ENCODE measurements at places on chromosomes 2 and 18.

DNA sequence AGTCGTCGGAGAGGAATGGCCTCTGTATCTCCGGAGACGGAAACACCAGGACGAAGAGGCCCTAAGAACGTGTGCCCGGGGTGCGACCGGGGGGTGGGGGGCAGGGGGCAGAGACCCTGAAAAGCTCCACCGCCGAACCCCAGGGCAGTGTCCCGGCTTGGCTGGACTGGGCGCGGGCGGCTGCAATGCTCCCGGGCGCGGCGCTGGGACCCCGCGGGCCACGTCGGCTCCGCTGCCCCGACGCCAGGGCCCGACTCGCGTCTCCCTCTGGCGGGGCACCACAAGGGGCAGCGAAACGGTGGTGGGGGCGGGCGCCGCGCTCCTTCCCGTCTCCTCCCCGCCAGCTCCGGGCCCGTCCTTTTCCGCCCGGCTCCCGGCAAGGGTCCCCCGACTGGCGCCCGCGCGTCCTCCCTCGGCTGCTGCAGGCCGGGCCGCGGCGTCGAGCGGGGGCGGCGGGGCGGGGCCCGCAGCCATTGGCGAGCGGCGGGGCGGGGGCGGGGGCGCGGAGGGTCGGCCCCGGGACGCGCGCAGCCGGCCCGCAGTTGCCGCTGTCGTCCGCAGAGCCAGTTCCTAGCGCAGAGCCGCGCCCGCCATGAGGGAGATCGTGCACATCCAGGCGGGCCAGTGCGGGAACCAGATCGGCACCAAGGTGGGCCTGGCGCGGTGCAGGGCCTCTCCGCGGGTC, at the start of gene TUBB6:
TUBB6 (plus strand) TSS at position 541 of the 685 bp plus-strand sequence; CDS start at position 593, 52 bp downstream.
- DNase-seq, result peak; percentile 93

DNA sequence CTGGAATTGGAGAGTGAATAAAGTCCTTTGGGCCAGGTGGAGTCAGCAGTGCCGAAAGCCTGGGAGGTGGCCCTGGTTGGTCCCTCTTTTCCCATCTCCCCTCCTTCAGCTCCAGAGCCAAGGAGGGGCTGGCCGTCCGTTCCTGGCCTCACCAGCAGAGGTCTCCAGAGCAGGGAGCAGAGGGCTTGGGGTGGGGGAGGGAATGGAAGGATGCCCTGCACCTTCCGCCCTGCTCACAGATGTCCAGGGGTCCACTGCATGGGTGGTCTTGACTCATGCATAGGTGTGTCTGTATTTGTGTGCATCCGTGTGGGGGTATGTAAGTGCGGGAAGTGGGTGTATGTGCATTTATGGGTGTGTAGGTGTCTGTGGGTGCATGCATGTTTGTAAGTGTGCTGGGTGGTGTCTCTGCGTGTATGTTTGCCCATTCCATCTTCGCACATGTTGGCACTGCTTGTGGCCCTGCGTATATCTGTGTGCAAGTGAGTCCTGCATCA, 201.8 kb downstream of the ZFP36L2 start:
- DNase-seq, result peak; percentile 72

GRCh38 chr2:6181926-6182325, 489.7 kb downstream of the SOX11 start:
- DNase-seq, result no peak

- peak; percentile 79 for DNase-seq
Observed at GRCh38 chr18:10234912-10235660, 219.3 kb upstream of the APCDD1 start.

- no peak for DNase-seq
Observed at GRCh38 chr18:80154293-80154692, 45.2 kb downstream of the ADNP2 start.

- no peak for DNase-seq
Observed at GRCh38 chr2:105127289-105127915, 89.5 kb downstream of the MRPS9 start.

GRCh38 chr2:239166201-239166834, 234.5 kb downstream of the HDAC4 start:
- no peak for DNase-seq

DNA sequence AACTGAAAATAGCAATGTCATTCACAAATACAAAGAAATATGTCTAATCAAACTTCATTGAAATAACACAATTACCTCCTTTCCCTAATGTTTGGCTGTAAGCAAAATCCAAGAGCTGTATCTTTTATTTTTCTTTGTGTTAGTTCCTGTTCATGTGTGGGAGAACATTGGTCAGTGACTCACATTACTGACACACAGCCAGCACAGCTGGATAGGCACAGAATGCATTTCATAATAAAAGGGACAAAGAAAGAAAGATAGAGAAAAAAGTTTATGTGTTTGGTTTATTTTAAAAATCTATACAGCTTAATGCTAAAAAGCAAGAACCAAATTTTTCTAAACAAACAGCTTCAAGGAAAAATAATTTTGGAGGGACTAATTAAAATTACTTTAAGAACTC, 185.6 kb upstream of the COL3A1 start:
- DNase-seq, result peak; percentile 91

DNA sequence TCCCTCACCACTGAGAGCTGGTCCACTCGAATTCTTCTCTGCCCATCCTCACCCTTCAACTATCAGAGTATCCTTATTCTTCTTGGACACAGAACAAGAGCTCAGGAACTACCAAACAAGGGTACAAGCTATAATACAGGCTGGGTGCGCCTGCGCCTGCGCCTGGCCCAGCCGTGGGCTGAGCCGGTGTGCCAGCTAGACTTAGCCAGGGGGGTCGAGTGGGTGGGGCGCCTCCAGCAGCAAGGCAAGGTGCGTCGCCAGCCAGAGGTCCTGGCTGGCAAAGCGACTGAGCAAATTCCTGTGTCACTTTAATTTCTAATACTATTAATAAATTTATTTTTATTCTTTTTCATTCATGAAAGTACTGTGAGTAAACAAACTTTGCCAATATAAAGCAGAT, 1072.6 kb upstream of the PIK3C3 start:
- DNase-seq, result no peak

GRCh38 chr18:68519336-68519735, 195.6 kb downstream of the TMX3 start:
- peak; percentile 45 for DNase-seq

- no peak for DNase-seq
Observed at GRCh38 chr2:57597940-57598339, 448.7 kb upstream of the VRK2 start.

- DNase-seq, result no peak
Observed at GRCh38 chr2:162710287-162710890, 128.2 kb downstream of the KCNH7 start.

DNA sequence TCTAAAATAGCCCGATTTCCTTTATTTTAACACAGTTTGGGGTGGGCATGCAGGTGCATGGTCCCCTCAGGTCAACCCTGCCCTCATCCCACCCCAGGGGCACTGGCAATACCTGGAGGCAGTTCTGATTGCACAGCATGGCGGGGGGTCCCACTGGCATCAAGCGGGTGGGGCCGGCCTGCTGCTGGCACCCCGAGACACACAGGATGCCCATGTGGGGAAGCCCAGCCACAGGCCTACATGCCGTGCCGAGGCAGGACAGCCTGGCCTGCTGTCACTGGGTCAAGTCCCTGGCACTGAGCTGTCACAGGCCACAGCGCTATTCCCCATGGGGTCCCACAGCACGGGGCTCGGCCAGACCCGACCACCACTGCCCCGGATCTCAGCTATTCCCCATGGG, 11.9 kb upstream of the KCNG2 start:
- DNase-seq, result no peak

DNA sequence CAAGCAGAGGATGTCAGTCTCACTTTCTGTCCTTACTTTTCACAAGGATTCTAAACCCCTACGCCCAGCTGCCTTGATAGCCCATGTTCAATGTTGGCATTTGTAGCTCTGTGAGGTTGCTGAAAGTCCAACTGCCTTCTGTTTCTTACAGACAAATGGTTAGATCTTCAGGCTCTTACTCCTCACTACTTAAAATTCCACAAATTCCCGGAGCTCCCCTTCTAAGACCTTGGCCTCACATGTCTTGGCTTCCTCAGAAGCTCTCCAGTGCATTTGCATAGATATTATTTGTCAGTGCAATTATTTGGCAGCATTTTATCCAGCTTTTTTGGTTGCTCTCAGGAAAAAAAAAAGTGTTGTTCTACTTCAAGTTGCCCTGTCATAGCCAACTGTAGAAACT, 453.7 kb upstream of the CELF4 start:
- no peak for DNase-seq

GRCh38 chr18:48962252-48962993, 11.7 kb upstream of the SMAD7 start:
- no peak for DNase-seq

DNA sequence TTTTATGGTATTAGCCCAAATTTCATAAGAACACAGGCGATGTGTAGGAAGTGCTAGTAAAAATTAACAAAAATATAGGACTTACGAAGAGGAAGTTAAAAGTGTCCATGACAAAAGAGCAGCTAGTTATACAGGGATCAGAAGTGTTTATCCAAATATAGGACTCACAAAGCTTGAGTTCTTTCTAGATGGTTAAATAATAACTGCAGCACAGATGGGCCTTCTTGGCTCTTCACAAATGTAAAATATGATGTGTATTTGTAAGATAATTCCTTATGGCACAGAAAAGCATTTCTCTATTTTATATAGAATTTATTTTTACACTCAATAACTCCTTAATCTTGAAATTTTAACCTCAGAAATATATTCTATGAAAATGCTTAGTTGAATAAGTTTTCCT, 100.9 kb upstream of the SPHKAP start:
- no peak for DNase-seq

GRCh38 chr2:170524828-170525565, 190.1 kb upstream of the SP5 start:
- DNase-seq, result no peak

- no peak for DNase-seq
Observed at GRCh38 chr2:27042985-27043634, 8.4 kb upstream of the AGBL5 start.

DNA sequence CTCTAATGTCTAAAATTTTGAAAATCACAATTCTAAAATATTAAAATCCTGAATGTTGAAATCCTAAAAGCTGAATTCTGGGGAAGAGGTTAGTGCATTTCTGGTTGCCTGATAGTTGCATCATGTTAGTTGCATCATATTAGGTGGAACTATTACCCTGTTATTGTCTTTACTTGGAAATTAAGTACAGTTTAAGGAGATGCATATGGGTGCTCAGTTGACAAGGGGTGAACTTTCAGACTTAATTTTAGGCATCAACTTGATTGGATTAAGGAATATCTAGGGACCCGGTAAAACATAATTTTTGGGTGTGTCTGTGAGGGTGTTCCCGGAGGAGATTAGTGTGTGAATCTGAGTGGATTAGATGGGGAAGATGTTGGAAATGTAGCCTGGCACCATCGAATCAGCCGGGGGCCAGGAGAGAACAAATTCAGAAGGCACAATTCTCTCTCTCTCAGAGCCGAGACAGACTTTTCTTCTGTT, 409.8 kb downstream of the PLCL1 start:
- peak; percentile 36 for DNase-seq

GRCh38 chr2:140654565-140654964, 1476.3 kb downstream of the LRP1B start:
- peak; percentile 60 for DNase-seq

DNA sequence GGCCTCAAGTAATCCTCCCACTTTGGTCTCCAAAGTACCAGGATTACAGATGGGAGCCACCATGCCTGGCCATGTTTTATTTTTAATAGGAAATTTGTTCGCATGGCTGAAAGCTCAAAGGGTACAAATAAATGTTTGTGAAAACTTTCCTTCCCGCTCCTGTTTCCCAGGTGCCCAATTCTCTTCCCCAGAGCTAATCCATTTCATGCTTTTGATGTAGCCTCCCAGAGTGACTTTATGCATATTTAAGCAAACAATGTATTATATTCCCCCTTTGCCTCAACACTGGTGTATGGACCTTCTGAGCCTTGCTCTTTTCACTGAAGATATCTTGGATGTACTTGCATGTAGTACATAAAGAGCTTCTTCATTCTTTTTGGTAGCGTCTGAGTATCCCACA, 52.5 kb upstream of the ITSN2 start:
- no peak for DNase-seq

DNA sequence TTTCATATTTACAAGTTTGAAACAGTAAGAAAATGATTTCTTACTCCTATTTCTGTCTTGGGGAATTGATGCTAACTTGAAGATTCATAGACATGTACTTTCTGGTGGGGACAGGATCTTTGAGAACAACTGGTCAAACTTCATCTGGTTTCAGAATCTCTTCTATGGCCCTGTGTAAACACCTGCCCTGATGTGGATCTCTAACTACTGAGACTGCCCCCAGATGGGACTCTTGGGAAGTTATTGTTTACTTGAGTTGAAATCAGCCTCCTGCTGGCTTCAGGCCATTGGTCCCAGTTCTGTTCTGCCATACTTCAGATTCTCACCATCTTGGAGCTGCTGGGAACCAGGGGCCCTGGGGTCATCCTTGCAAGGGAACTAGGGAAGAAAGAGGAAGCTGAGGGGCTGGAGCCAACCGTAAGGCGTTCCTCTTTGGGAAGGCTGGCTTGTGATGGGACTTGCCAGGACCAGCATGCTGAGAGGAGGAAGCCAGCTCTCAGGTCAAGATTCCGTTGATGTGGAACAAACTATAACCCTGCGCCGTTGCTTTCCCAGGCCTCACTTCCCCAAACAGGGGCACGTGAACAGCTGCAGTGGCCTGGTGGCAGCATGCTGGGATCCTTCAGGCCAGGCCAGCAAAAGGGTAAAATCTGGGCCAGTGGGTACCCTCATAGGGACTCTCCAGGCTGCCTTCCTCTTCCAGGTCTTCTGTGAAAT, 135.5 kb upstream of the CXCR4 start:
- no peak for DNase-seq

DNA sequence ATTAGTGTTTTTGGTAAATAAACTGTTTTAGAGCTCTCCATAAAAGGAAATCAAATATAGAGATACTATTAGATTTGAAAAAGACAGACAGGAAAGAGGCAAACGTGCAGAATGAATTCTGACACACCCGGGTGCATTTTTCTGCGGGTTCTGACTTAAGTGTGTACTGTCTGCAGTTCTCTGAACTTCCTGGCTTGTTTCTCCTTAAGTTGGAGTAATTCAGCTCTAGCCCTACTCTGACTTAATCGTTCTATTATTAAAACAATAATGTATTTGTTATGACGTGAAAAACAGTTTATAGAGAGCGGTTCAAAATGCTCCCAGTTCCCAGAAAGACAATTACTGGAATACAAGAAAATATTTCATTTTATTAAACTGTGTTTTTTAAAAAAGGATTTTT, 305.9 kb downstream of the ARHGAP15 start:
- DNase-seq, result peak; percentile 11

All from fibroblast of skin of scalp (primary cell).